ENCODE measurements at places on chromosomes 7 and 10.

DNA sequence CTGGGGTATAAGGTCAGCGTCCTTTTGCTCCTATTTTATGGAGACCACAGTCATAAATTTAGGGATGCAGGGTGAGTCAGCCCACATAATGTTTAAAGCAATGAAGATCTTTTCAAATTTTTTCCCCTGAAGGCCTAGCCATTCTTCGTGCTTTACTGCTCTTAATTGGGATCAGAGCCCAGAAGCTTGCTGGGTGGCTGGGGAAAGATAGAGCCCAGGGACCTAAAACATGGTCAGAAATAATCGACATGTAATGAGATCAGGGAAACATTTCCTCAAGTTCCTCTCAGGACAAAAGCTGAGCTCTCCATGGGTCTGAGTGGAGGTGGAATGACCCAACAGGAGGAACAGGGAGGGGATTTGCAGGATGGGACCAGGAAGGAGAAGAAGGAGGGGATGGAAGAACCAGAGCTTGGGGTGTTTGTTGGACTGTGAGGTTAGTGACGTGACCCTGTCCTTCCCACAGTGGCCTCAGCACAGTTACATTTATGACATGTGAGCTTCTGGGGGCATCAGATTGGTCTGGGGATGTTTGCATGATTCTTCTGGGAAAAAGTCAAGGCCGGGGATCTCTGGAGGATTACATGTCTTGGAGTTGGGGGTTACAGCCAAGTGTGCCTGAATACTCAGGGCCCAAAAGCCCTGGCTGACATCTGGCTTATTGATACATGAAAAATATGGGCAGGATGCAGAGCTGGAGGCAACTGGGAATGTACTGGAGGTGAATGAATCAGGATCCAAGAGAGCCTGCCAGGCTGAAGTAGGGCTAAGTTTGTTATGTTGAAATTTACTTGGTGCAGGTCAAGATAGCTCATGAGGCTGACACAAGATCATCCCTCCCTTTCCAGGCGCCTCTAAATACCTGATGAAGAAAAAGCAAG lies 477.9 kb downstream of the RPS24 start:
- no peak for DNase-seq

GRCh38 chr10:94138391-94138790 lies 144.7 kb downstream of the PLCE1 start:
- DNase-seq, result no peak

DNA sequence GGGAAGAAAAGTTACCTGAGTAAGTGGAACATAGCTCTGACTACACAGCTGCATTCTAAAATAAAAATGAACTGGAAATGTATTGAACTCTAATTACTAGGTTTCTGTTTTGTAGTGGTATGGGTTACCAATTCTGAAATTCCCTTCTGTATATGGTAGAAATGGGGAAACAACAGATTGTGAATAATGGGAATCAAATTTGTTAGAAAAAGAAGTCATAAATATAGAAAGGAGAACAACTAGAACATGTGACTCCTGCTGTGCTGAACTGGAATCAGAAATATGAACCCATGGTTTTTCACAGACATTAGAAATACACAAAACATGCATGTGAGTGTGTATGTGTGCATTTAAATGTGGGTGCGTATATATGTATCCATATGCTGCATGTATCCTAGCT lies 27.0 kb downstream of the MCMBP start:
- no peak for DNase-seq

- no peak for DNase-seq
Observed at GRCh38 chr7:110309941-110310340, 781.0 kb upstream of the LRRN3 start.

DNA sequence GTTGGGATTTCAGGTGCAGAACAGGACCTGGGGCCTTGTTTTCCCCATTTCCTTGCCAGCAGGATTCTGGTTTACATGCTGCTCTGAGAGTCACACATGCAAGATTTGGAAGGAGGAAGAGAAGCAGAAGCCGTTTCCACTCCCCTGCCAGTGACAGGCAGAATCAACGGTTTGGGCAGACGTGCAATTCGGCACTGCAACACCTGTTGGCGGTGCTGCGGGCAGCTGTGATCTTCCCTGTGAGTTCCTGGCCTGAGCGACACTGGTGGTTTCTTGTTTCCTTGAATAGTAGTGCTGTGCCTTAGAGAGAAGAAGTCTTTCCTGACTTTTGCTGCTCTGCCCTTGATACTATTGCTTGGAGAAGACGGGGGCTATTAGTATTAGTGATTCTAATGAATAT lies 1126.2 kb downstream of the TYW1 start:
- DNase-seq, result no peak

DNA sequence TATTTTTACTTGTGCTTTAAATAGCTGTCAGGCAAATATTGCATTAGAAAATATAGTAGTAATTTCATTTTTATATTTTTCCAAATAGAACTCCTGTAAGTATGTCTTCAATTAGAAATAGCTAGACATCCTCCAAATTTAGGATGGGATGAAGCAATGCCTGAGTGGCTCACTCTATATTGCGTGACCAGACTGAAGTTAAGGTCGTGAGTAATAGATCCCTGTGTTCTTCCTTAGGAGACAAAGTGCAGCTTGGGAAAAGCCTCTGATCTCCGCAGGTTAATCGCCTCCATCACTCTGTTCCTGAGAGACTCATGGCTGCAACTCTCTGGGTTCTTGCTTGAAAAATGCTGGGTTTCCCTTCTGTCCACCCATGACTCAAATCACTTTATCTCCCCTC lies 484.8 kb upstream of the ANKRD30A start:
- DNase-seq, result no peak

DNA sequence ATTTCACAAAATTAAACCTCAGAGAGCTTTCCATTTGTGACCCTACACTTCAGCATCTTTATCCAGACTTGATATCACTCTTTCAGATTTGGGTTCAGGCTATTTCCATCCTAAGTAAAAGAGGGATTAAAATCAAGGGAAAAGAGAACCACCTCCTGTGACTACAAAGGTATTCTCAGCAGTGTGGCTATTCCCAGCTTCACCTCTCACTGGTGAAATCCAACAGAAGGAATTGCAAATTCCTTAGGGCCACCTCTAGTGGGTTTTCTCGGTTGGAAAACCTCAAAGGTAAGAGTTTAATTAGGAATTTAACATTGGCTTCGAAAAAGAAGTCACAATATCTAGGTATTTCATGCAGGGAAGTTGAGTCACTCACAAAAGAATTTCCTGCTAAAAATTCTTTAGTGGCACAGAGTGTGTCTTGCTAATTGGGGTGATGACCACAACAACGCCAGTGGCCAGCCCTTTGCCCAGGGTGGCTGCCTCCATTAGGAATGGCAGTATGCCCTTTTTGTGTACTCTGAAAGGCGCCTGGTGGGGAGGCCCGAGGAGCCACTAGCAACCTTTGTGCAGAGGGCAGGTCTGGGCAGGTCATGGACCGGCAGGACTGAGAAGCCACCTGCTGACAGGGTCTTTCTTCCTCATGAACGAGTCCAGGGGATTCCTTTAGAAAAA lies 52.2 kb downstream of the SEM1 start:
- DNase-seq, result no peak

- DNase-seq, result no peak
Observed at GRCh38 chr10:21670391-21670790, 136.4 kb downstream of the MLLT10 start.

GRCh38 chr10:59060852-59061251 lies 115.6 kb upstream of the PHYHIPL start:
- DNase-seq, result no peak

DNA sequence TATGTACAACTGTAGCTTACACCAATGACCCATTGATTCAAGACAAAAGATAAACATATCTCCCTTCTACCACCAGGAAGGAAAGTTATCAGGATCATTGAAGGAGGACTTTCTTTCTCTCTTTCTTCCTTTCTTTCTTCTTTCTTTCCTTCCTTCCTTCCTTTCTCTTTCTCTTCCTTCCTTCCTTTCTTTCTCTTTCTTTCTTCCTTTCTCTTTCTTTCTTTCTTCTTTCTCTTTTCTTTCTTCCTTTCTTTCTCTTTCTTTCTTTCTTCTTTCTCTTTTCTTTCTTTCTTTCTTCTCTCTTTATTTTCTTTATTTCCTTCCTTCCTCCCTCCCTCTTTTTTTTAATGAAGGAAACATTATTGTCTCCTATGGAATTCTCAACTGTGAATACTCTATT lies 10.6 kb upstream of the OR2A2 start:
- DNase-seq, result no peak

- DNase-seq, result no peak
Observed at GRCh38 chr7:69682518-69682917, 84.2 kb downstream of the AUTS2 start.

- DNase-seq, result no peak
Observed at GRCh38 chr7:134627775-134628153, 18.9 kb upstream of the BPGM start.

GRCh38 chr10:112898540-112899390 lies 51.3 kb upstream of the TCF7L2 start:
- no peak for DNase-seq

DNA sequence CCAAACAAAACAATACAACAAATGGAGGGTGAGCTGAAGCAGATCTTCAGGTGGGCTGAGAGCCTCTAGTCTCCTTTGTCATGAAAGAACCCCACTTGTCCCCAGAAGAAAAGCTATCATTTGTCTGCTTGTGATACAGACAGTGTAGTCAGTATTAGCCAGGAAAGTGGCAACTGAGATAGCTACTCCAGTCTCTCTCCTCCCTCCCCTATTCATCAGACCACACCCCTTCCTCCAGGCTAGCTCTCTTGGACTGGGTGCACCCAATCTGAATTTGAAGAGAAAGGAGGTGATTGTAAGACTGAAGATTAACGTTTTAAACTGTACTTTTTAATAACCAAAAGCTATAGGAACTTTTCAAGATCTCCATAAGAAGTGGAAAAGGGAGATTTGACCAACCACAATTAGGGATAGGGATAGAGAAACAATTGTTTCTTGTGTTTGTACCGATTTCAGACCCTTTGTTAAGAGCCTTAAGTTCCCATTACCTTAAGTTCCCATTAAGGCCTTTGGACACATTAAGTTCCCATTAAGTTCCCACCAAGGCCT lies 14.1 kb downstream of the BMPR1A start:
- DNase-seq, result no peak

DNA sequence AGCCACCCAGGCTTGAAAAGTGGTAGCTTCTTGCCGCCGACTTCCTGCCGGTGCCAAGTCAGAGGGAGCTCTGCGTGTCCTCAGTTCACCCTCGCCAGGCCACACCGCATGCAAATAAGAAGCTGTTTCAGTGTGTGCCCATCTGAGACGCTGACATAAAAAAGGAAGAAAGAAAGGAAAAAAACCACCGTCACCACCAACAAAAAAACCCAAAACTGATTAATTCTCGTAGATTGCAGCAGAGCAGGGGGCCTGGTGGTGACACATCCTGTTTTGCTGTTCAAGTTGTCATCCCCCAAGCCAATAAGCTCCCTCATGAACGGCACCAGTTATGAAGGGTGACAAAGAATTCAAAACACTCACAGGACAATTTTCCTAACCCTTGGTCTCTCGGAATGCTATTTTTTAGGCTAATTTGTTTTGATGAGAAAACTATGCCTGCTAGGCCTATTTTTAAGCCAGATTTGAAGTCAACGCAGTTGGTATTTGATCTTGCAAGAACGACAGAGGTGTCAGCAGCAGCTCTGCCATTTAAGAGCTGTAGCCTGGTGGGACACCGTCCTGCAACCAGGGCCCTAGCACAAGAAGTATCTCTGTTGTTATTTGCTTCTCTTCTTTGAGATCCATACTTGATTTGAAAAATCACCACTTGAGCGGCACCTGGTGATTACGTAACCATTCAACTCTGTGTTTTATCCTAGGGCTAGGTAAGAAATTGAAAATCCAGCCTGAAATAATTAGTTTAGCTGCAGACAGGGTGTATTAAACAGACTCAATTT lies 145.6 kb downstream of the PFKFB3 start:
- peak; percentile 90 for DNase-seq

- no peak for DNase-seq
Observed at GRCh38 chr7:155618708-155619633, 25.5 kb upstream of the RBM33 start.
